Hypothalamus (tissue), 51 donors: ENCODE measurements at places on chromosomes 1 and 21.

- DNase-seq, result no peak
Measured at GRCh38 chr1:29975036-29975694, 738.8 kb downstream of the PTPRU start.

DNA sequence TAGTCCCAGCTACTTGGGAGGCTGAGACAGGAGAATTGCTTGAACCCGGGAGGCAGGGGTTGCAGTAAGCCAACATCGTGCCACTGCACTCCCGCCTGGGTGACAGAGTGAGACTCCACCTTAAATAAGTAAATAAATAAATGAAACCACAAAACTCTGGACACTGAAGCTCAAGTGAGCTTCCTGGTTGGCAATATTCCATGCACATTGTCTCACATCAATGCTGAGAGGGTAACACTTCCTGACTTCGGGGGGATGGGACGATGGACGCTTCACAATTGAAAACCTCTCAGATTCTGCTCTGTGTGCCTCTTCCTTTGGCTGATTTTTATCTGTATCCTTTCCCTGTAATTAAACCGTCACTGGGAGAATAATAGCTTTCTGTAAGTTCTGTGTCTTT, 70.0 kb upstream of the ZNF644 start:
- no peak for DNase-seq

DNA sequence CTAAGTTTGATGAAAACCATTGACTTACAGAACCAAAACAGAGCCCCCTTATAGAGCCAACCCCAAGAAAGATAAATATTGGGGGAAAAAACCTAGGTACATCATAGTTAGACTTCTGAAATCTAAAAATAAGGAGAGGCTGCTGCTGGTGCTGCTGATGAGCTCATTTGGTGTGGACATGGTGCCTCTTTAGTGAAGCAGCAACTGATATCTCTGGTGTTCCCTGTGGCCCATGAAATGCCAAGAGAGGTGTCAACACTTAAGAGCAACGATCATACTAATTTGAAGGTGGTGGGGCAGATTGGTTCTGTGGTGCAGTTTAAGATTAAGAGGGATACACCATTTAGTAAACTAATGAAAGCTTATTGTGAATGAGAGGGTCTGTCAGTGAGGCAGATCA, 35.9 kb downstream of the ST3GAL3 start:
- no peak for DNase-seq

DNA sequence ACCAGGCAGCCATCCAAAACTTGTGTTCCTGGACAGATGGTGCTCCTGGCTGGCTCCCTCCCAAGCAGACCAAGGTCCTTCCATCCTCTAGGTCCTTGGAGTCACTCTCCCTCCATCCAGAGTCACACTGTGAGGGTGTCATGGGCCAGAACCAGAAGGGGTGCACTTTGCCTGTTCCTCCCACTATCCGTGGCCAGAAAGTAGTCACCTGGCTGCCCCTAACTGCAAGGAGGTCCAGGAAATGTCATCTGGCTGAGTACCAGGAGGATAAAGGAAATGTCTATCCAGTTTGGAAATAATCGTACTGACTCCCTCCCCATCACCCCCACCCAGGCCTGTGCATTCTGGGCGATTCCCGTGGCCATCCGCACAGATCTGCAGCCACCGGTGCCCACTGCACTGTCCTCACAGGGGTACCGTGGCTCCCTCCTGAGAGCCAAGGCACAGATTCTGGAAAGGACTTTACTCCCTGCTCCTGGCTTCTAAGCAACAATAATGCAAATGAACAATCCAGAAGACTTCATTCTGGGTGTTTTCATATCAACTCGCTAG, 253.2 kb downstream of the NPHP4 start:
- no peak for DNase-seq

- no peak for DNase-seq
Measured at GRCh38 chr1:186772228-186772627, 56.5 kb upstream of the PLA2G4A start.

DNA sequence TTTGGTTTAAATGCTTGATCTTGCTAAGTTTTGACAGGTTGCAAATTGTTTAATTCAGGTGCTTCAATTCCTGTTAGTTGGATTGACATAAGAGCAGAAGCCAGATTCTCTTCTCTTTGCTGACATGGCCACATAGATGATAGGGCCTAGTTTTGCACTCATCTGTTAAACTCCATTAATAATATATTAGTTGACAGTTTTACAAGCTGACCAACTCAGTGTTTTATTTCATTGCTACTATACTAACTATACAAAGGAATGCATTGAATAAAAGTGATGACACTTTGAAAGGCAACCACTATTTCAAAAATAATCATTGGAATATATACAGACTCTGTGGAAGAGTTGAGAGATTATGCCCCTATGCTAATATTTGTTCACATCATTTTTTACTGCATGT, 255.6 kb upstream of the DPYD start:
- no peak for DNase-seq

GRCh38 chr1:181135437-181135731, 46.9 kb downstream of the IER5 start:
- no peak for DNase-seq

GRCh38 chr1:116105996-116106395, 5.2 kb upstream of the MAB21L3 start:
- no peak for DNase-seq

GRCh38 chr1:170640581-170640980, 23.4 kb upstream of the PRRX1 start:
- DNase-seq, result no peak

DNA sequence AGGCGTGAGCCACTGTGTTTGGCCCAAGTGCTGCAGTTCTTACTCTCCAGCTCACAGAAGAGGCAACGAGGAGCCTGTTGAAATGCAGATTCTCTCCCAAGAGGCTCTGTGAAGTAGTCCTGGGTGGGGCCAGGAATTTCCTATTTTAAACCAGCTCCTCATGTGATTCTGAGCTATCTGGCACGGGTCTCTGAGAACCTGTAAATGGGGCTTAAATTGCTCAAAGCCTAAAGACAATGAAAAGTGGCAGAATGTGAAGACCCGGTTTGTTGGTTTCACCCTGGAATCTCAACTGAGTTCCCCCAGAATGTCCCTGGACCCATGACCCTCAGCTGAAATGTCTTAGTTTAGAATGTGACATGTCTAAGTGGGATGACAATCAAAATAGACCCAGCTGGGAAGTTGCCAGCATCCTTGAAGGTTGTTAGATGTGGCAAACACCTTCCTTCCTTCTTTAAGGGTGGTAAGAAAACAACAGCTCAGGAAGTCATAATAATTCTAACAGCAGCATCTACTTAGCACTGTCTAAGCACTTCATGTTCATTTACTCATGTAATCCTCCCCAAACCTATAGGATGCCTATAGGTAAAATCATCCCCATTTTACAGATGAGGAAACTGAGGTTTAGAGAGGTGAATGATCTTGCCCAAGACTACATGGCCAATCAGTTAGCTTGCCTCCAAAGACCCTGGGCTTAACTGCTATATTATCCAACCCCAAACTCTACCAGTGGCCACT, 20.9 kb upstream of the ATP5PO start:
- DNase-seq, result no peak

DNA sequence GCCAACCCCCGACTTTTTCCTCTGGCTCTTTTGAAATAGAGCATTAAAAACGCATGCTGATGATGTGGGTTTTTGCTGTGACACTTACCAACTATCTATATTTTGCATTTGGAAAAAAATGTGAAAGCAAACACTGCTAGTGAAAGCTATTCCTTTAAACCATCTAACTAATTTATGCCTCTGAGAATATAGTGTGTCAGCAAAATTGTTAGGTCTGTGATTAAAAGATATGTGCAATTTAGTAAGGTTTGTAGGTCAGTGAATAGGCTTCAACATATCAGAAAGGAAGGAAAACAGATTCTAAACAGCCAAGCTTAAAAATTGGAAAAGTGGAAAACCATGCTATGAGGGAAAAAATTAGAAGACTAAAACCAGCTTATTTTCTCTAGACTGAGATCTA, 1929.3 kb downstream of the NCAM2 start:
- DNase-seq, result no peak

- no peak for DNase-seq
Measured at GRCh38 chr21:22679207-22679606, 1681.0 kb downstream of the NCAM2 start.

GRCh38 chr21:44354775-44355771, 1.7 kb downstream of the TRPM2 start:
- DNase-seq, result no peak

DNA sequence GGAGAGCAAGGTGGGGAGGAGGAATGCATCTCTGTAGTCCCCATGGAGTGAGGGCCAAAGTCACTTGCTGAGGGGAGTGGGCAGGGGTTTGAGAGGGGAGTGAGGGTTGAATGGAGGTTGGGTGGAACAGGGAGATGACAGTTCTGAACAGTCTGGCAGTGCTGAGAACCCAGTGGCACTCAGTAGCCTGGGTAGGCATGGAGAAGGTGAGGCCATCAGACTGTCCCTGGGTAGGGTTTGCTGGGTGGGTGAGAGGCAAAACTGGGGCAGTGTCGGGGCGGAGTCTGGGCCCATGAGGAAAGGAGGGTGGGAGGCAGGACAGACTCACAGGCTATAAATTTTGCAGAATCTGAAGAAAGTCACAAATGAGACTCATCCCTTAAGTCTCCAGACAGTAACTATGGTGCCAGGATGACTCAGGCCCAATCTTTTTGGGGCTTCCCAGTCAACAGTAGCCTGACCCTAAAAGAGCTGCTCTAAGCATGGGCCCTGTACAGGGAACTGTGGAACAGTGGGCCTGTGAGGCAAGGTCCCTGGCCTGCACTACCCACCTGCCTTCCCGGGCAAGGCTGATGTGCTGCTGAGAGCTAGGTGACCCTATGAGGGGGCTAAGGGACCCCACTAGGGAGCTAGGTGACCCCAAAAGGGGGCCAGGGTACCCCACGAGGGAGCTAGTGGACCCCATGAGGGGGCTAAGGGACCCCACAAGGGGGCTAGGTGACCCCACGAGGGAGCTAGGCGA, 51.0 kb upstream of the DMRTB1 start:
- DNase-seq, result no peak
